ENCODE measurements at places on chromosomes 3 and 15.

DNA sequence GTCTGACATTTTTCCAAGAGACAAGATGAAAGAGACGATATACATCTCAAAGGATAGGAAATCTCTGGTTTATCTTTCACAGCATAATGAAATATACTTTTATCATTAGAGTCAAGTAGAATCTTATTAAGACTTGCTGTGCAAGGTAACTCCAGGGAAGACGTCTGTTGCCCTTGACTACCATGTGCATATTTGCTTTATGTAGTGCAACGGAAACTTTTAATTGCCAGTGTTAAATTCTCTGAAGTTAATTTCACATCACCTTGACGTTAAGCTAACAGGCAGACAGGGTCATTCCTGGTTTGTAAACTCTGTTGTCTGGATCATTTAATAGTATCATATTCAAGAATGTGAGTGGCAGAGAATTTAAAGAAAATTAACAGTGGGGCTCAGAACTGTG is 82.8 kb downstream of the LRTM1 start:
- DNase-seq, result no peak

DNA sequence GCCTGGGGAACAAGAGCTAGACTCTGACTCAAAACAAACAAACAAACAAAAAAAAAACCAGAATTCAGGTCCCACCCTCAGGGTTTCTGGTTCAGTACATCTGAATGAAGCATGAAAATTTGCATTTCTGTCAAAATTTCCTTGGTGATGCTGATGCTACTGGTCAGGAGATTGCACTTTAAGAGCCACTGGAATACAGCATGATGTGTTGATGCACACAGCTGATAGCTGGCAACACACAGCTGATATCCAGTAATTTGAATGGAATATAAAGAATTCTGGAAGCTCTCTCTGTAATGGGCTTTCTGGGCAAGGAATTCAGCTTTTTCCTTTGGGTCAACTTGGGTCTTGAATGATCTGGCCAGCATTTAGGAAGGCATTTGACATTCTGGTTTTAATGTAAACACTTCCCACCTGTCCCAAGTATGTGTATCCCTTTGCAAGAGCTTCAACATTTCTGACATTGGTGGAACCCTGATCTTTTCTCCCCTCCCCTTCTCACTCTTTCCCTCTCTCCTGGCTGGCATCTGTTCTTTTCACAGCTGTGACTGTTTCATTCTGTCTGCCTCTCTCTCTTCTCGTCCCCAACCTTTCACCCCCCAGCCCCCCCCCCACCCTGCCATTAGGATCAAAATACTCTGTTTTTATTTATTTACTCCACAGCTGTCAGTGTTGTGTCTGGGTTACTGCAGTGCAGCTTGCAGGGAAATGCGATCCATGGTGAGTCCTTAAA is 189.5 kb downstream of the TPRG1 start:
- DNase-seq, result no peak

GRCh38 chr3:136842294-136842693 is 19.7 kb upstream of the NCK1 start:
- DNase-seq, result no peak

DNA sequence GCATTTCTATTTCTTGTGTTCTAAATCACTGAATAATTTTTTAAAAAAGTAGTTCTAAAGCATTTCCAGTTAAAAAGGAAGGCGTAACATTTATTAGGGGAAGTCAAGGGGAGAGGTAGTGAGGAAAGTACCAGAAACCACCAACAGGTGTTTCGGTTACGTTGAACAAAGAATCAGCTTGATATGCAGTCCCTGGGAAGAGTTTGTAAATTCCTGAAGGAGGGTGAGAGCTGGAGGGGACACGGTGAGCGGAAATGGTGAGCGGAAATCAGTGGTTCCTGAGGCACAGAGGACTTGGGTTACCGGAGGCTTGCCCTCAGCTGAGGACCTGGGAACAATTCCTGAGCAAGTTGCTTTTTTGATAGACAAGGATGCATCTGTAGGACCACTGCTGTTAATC is 17.8 kb downstream of the MAP2K1 start:
- DNase-seq, result peak; percentile 51

DNA sequence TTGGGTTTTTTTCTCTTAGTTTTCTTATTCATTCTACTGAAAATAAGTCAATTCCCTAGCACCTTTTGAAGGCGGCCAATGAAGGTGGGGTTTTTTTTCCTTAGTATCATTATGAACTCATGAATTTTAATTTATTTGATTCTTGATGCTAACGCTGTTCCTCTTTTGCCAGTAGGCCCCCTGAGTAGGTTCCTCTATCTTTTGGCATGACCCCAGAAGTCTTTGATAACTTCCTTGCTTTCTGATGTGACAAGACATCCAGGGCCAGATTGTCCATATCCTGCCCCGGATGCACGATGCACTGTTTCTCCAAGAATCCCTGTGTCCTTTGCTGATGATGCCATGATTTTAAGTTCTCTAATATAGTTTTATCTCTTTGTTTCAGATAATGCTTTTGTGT is 20.6 kb downstream of the LRRK1 start:
- no peak for DNase-seq

- no peak for DNase-seq
Measured at GRCh38 chr3:4864503-4864902, 114.7 kb upstream of the BHLHE40 start.

GRCh38 chr15:51497806-51498205 is 124.8 kb downstream of the DMXL2 start:
- no peak for DNase-seq

Data from lung microvascular endothelial cell (primary cell).